GM18507 (cell line): ENCODE measurements at places on chromosomes 13 and 19.

DNA sequence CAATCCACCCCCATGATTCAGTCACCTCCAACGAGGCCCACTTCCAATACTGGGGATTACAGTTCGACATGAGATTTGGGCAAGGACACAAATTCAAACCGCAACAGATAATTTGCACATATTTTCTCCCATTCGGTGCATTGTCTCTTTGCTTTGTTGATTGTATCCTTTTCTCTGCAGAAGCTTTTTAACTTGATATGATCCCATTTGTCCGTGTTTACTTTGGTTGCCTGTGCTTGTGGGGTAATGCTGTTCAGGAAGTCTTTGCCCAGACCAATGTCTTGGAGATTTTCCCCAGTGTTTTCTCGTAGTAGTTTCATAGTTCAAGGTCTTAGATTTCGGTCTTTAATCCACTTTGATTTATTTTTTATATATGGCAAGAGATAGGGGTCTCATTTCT lies 330.8 kb upstream of the SPRY2 start:
- no peak for DNase-seq

- DNase-seq, result no peak
Measured at GRCh38 chr19:5684694-5685430, 4.0 kb downstream of the HSD11B1L start.

- no peak for DNase-seq
Measured at GRCh38 chr19:18931316-18932162, 9.5 kb downstream of the HOMER3 start.

GRCh38 chr13:45501175-45501526 lies 36.4 kb downstream of the COG3 start:
- DNase-seq, result no peak

- no peak for DNase-seq
Measured at GRCh38 chr13:113219256-113219940, 10.0 kb downstream of the CUL4A start.

DNA sequence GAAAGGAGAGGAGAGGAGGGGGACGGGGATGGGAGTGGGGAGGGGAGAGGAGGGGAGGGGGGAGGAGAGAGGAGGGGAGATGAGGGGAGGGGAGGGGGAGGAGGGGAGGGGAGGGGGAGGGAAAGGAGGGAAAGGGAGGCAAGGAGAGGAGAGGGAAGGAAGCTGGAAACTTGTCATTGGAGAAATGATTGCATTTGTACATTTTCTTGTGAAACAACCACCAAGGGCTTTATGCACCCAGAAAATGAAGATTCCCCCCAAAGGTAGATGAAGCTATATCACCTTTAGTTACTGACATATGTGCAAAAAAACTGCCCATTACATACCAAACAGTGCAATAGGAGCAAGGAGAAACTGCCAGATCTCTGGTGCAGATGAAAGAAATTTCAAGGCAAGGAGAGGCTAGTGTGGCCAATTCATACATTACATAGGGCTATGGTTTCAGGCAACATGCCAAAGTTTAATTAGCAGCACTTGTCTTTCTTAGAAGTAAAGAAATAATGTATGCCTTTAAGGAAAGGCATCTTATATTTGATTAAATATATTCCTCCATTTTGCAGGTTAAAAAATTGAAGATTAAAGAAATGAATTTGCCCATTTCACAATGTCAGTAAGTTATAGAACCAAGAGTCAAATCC lies 49.5 kb upstream of the STK24 start:
- DNase-seq, result no peak

GRCh38 chr19:21101521-21102242 lies 19.7 kb downstream of the ZNF714 start:
- no peak for DNase-seq

DNA sequence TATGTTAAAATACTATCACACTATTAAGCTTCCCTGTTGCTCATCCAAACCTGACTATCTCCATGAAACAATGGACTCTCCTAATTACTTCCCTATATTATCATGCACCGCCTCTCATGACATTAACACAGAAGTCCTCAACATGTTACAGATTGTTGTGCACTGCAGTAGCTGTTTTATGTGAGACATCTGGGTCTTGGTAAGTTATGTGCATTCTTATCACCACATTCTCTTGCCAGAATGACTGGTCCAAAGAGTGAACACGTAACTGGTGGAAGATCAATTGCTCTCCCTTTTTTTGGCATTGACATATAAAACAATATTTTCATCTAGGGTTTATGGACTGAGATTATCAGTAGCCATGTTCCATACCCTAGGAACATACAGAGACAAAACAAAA lies 59.4 kb downstream of the POSTN start:
- DNase-seq, result no peak

DNA sequence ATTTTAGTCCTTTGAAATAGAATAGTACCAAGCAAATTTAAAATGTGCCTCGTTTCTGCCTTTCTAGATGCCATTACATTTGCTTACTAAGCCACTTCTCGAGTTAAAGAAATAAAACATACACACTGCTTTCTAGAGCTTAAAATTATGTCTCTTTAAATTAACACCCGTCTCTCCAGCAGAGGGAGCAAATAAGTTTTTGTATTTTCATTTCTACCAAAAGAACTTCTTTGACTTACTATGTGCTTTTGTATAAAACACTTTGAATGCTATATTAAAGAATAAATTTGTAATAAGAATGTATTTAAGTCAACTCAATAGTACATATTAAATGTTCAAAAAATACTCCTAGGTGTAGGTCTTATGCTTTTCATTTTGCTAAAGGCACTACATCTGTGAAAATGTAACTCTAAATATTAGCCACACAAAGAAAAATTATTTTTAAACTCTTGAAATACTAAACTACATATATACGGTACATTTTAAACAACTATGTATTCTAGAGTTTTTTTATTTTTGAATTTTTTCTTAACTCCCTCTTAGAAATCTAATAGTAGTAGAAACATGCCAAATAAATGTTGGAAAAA lies 269.3 kb upstream of the MIR17HG start:
- no peak for DNase-seq
